SK-N-MC (cell line): ENCODE measurements at places on chromosomes 1 and 21.

DNA sequence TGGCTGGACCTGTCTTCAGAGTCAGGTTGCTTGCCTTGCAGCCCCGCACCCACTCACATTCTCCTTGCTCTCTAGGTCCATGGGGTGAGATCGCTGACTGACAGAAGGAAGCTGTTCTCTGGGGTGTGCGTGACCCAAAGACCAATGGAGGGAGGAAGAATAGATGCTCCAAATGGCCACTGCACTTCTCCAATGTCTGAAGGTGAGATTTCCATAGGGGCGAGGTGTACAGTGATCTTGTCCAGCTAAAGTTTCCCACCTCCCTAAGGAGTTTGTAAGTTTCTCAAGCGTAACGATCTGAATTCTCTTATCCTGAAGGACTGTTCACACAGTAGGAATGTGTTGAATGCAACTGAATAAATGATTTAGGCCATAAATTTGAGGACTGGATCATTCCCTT, 211.9 kb upstream of the IRF2BP2 start:
- no peak for DNase-seq

- DNase-seq: no peak
These were observed 13.9 kb upstream of the IL6R start for GRCh38 chr1:154391086-154391770.

DNA sequence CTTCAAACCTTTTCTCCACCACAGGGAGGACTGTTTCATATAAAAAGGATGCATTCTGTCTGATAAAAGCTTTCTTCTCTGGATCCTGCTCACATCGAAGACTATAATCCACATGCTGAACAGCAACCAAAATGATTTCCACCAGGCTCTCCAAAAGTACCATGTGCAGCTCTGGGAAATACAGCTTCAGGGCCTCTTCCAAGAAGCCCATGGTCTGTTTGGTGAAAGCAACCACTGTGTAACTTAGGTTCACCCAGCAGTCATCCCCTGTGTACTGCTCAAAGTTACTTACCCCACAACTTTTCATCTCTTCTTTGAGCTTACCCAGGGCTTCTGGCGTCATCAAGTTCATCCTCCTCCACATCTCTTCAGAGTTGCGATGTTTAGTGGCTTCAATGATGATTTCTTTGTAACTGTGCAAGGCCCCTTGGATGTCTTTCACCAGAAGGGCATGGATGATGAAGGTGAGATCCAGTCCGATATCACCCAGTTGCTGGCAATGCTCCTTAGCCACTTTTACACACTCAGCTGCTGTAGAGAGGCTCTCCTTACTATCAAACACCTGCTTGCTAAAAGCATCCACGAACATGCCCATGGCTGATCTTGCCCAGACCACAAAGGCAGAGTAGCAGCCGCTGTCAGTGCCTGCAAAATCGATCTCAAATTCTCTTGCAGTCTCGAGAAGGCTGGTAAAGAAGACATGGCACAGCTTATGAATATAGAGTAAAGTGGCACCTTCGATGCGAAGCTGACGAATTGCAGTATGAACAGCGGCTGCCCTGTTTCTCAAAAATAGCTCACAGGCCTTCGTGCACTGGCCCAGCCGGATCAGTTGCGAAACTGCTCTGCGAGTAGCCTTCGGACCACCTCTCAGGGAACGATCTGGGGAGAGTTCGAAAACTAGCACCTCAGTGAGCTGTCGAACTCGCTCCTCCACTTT, 1.7 kb downstream of the EXOC8 start:
- DNase-seq: no peak

DNA sequence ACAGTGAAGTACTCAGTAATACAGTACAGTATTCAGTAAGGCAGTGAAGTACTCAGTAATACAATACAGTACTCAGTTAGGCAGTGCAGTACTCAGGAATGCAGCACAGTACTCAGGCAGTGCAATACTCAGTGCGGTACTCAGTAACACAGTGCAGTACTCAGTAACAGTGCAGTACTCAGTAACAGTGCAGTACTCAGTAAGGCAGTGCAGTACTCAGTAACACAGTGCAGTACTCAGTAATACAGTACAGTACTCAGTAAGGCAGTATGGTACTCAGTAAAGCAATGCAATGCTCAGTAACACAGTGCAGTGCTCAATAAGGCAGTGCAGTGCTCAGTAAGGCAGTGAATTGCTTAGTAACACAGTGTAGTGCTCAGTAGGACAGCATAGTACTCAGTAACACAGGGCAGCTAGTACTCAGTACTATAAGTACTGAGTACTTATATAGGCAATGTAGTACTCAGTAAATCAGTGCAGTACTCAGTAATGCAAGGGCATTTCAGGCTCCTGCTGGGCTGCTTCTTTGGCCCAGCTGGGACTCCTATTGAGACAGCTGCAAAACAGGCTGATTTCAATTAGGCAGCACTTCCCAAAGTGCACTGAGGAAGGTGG, 411.3 kb downstream of the DISC1 start:
- no peak for DNase-seq

GRCh38 chr1:116352349-116352813, 20.7 kb upstream of the ATP1A1 start:
- DNase-seq: no peak

DNA sequence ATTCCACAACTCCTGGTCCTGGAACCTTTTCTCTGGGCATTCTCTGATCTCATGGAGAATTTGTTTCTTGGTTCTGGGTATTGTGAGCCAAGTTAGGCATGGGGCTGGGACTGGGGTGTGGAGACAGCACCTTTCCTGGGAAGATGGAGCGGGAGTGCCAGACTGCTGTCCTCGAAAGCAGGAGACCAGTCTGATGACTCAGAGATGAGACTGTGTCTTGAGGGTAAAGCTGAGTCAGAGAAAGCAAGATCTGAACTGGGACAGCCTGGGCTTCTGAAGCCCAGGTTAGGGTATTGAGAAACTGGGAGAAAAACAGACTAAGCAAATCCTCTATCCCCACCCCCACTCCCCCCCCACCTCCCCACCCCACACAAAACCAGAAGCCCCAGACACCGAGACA, 2.2 kb upstream of the KANK4 start:
- DNase-seq: no peak

- no peak for DNase-seq
These were observed 5.1 kb upstream of the OLIG1 start for GRCh38 chr21:33064623-33065390.

DNA sequence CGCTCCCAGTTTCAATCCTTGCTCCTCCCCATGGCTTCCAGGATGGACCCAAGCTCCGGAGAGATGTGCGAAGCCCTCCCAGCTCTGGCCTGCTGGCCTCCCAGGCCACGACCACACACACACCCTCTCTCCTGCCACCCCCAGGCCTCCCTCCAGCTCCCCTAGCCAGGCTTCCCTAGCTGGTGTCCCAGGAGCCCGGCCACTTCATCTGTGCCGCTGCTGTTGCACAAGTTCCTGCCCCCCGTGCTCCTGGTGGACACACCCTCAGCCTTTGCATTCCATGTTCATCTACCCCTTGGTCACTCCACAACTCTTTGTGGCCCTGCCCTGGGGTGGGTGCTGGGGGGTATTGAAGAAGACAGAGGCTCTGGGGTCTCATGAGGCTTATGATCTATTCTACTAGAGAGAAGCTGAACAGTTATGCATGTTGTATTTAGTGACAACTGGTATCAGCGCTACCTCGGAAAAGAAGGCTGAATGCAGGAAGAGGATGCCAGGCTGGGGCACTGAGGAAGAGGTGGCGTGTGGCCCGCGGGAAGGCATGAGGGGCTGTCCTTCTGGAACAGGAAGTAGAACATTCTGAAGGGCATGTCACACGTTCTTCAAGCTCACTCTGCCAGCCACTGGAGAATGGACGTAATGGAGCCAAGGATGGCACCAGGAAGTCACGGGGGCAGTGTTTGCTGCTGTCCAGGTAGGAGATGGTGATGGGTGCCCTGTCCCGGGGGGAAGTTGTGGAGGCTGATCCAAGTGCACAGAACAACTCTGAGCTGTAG, 172.4 kb downstream of the PSMG1 start:
- no peak for DNase-seq

- DNase-seq: no peak
These were observed 402 bp upstream of the OSBPL9 start for GRCh38 chr1:51616490-51616889.

GRCh38 chr1:201309416-201309815, 26.1 kb downstream of the PKP1 start:
- no peak for DNase-seq

- DNase-seq: no peak
These were observed 134.9 kb upstream of the IPO9 start for GRCh38 chr1:201693890-201694607.

GRCh38 chr1:26496861-26497260, 24.6 kb downstream of the HMGN2 start:
- no peak for DNase-seq

DNA sequence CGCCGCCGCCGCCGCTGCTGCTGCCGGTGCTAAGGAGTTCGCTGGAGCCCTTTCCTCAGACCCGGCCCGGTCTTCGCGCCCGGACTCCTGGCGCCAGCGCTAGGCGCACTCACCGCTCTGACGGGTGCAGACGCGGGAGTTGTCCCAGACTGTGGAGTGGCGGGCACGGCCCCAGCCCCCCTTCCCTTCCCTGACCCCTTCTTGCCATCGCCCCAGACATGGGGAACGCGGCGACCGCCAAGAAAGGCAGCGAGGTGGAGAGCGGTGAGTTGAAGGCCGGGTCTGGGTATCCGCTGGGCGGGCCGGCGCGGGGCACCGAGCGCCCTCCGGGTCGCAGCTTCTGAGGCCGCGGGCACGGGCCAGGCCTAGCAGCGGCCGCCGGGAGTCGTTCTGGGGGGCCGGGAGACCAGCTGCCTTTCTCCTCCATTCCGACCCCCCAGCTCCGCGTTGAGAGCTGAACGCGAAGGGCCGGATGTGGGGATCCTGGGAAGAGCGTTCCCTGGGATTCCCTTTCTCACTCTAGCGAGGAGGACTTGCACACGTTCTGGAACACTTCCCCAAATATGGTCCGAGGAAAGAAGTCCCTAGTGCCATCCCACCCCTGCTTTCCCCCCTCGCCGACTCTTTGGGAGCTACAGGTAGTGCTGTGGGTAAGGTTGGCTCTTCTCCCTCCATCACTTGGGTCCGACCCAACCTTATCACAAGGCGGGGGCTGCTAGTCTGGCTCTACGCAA, 65.8 kb upstream of the PRKACB start:
- DNase-seq: no peak

GRCh38 chr21:32114419-32115035, 164.3 kb downstream of the MIS18A start:
- DNase-seq: no peak

- DNase-seq: no peak
These were observed 44.1 kb downstream of the NGF start for GRCh38 chr1:115293899-115294298.

GRCh38 chr1:100703716-100704115, 15.8 kb upstream of the VCAM1 start:
- no peak for DNase-seq

DNA sequence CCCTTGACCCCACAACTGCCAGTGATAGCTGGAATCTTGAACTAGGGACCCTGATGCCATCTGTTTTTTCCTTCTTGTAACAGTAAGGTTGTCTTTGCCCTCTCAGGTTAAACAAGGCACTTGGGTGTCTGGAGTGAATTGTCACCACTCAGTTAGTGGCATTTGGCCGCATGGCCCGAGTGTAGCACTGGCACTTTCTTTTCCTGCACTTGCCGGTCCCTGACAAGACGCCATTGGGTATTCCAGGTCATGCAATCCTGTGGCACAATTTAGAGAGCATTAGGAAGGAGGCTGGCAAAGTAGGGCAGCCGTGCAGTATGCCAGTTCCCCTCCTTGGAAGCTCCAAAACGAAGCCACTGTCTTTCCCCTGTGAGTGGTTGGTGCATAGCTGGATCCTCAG, 70.8 kb downstream of the MRPS6 start:
- no peak for DNase-seq

DNA sequence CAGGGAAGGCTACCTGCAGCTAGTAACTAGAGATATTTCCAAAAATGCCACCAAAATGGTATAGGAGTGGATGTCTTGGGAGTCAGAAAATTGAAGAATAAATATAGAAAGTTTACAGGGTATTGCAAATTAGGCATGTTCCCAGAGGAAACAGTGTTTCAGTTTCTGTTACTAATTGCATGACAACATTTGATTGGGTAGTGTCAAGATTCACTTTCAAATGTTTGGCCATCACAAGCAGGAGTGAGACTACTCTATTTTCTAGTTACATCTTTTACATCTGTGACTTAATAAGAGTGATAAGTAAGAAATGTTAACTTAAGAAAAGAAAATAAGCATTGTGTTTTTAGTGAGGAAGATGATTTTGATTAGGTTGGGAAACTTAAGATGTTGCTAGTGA, 30.2 kb downstream of the AMY1C start:
- DNase-seq: no peak

DNA sequence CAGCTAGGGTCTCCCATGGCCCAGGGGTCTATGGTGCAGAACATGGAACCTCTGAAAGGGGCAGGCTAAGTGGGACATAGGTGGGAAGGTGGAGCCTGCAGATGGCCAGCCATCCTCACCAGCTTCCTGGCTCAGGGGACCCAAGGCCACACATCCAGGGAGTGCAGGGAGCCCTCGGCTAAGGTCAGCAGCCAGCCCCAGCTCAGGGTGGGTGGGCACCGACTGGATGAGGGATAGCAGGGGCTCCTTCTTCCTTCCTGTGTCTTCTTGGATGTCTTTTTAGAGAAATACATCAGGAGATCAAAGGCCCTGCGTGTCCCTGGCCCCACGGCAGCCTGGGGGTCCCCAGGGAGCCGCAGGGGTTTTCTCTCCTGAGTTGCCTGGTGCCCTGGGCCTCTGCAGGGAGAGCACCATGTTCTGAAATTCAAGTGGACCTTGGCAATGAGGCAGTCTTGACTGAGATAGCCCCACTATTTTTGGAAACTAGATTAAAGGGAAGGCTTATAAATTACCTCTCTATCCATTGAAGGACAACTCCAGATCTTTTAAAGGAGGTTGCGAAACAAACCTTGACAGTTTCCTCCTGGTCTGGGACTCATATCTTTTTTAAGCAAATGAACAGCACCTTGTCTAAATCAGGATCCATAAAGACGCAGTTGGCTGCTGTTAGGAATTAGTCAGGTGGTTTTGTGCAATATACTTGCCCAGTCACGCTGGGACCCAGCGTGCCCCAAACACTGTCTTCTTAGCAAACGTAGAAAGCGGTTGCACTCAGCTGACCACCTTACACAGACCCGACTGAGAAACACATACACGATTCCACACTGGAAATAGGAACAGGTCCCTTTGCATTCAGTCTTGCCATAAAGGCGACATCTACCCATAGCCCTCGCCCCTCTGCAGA, 242.3 kb downstream of the TOMM20 start:
- DNase-seq: no peak

DNA sequence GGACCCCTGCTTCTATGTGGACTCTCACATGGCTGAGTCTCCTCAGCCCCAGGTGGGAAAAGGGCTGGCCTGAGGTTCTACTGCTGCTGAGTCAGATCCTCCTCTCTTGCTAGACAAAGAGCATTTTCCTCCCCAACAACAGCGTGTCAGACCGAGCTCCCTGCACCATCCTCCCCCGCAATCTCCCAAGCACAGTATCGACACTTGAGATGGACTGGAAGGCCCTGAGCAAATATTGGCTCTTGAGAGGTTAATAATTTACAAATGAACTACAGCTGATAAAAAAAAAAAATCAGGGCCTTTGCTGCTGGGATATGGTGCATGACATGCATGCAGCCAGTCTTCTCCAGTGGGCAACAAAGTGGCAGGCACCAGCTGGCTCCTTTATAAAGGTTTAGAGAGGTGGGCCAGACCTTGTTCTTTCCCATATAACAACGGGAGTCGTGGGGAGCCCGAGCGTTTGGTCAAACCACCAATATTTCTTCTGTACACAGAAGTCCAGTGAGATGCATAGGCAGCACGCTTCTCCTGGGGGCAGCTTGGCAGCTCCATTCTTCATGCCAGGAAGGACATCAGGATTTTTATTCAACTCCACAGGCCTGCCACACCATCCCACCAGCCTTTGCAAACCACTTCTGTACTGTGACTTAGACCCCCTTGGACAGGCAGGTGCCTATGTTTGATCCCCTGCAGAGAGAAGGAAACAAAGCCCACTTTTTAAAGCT, 55.4 kb upstream of the CAMK1G start:
- no peak for DNase-seq
